ENCODE measurements at places on chromosomes 4 and X. TPM values are rescaled to one million over a fixed set of nuclear protein-coding genes. Genes with fewer than 3 reads are reported as not detected.
A peak's percentile ranks its signal among the peaks of the same experiment; 100 is the strongest.

DNA sequence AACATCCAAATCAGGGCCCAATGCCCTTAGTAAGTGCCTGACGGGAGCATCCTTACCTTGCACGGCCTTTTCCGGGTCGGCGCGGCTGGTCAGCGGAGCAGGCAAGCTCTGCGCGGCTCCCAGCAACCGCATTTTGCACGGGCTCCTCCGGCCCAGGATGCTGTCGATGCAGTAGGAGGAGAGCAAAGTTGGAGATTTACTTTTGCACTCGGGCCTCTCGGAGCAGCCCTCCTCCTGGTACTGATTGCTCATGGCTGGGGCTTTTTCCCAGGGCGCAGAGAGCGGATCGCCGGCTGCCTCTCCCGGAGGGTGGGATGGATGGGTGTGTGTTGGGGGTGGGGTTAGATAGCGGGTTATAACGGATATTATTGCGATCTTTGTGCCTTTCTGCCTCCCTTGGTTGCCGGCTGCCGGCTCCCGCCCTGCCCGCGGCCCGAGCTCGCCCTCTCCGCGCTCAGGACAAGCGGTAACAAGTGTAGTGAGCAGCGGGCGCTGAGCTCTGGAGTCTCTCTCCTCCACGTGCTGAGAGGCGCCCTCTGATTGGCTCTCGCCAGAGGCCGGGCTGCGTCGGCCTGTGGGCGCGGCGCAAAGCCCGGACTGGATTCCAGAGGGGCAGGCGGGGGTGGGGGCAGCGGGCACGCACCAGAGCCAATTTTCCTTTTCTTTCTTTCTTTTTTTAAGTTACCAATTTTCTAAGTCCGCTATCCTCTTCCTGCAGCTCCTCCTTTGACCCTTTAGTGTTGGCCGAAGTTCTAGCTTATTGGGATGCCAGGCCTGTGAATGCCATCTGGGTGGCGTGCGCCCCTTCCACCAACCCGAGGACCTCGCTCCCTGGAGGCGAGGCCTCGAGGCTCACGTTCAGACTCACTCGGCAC lies at the start of gene ARX:
Gene ARX (minus strand): TSS at position 480 of the 875 bp plus-strand sequence. CDS start 228 bp downstream, at position 252.
- H3K27me3 ChIP-seq: no peaks in the 10 kb centered on the region
- peak; percentile 83 for DNase-seq
- no peaks in the 10 kb centered on the region for H3K36me3 ChIP-seq
- H3K27ac ChIP-seq: peak within 1 kb of the TSS; percentile 65

DNA sequence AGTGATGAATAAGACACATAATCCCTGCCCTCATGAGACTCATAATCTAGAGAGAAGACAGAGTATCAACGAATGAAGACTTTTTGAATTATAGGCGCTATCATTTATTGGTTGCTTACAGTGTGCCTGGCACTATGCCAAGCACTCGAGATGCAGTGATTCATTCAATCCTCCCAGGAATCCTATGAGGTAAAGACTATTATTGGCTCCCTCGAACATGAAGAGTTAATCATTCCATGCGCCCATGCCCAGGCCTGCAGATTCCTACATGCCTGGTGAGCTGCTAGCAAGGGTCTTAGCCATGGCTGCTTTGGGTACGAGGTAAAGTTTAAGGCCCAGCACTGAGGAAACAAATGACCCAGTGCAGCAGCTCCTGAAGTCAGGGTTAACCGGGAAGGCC lies 47.0 kb downstream of the TEX13B start:
- H3K27me3 ChIP-seq: no peaks in the 10 kb centered on the region
- H3K36me3 ChIP-seq: no peaks in the 10 kb centered on the region
- no peaks in the 10 kb centered on the region for H3K4me1 ChIP-seq
- DNase-seq: no peak

- no peaks in the 10 kb centered on the region for H3K4me1 ChIP-seq
- H3K27ac ChIP-seq: no peak overlapping the region
- H3K36me3 ChIP-seq: no peaks in the 10 kb centered on the region
- H3K27me3 ChIP-seq: no peaks in the 10 kb centered on the region
- DNase-seq: no peak
Measured at GRCh38 chrX:39725928-39726619, 371.7 kb downstream of the BCOR start.

- DNase-seq: peak; percentile 81
- peak within 1 kb of the TSS; percentile 68 for H3K27ac ChIP-seq
- no peaks in the 10 kb centered on the region for H3K36me3 ChIP-seq
- no peaks in the 10 kb centered on the region for H3K27me3 ChIP-seq
Measured at GRCh38 chrX:69165087-69165651, at the start of gene PJA1. TSS of gene PJA1 (minus strand) at chrX:69165453. CDS start at chrX:69163073, 2,380 bp downstream.

DNA sequence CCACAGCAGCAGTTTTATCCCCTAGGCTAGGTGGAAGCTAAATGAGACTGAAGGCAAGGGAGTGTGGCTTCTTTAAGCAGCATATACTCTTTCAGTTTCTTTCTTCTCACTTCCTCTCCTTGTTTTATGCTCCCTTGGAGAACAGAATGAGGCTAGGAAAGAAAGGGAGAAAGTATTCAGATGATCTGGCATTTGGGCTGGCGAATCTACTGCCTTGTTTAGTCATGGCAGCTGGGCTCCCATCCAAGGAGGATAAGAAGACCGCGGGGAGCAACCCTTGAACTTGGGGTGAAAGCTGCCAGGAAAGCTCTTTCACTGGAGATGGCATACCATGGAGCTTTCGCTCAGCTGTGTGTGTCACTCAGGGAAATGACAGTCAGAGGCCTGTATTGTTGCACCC lies 72.1 kb downstream of the ARHGEF38 start:
- no peak for DNase-seq
- H3K27ac ChIP-seq: no peak overlapping the region
- H3K27me3 ChIP-seq: no peaks in the 10 kb centered on the region
- H3K4me3 ChIP-seq: no peak overlapping the region

DNA sequence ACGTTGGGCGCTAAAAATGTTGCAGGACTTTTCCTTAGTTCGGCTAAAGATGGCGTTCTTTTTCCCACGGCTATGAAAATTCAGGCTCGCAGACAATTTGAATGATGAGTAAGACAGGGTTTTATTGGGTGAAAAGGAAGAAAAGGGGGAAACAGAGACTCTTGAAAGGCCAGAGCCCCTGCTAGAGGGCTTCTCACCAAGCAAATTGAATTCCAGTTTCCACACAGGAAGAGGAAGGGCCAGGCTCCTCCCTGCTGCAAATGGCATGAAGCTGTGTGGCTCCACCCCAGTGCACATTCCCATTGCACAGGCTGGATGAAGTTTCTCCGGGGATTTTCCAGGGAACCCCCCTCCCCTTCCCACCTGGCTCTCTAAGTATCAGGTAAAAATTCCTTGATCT lies 210.9 kb downstream of the KLHL4 start:
- DNase-seq: peak; percentile 24
- peak overlapping the region; percentile 17 for H3K4me3 ChIP-seq
- H3K27me3 ChIP-seq: no peaks in the 10 kb centered on the region
- no peak overlapping the region for H3K27ac ChIP-seq

Gene TXK
- 5.9 TPM for total RNA-seq

Gene PHF8
- 196 TPM for total RNA-seq

Gene ENPEP
- total RNA-seq: 1.7 TPM

DNA sequence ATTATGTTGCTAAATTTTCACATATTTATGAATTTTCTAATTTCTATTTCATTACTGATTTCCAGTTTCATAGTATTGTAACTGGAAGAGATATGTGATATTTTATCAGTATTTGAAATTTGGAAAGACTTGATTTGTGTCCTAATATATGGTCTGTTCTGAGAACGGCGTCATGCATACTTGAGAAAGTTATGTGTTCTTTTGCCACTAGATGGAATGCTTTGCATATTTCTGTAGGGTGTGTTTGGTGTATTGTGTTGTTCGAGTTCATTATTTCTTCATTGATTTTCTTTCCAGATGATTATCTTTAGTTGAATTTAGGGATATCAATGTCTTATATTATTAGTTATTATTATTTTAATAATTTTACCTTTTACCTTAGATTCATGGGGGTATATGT lies 110.6 kb upstream of the ITM2A start:
- no peak overlapping the region for H3K4me3 ChIP-seq
- H3K36me3 ChIP-seq: no peaks in the 10 kb centered on the region
- no peaks in the 10 kb centered on the region for H3K4me1 ChIP-seq
- H3K27ac ChIP-seq: no peak overlapping the region

- H3K27ac ChIP-seq: no peak overlapping the region
- no peak for DNase-seq
- no peak overlapping the region for H3K4me3 ChIP-seq
Measured at GRCh38 chrX:130704053-130705038, 198.7 kb downstream of the ENOX2 start.

DNA sequence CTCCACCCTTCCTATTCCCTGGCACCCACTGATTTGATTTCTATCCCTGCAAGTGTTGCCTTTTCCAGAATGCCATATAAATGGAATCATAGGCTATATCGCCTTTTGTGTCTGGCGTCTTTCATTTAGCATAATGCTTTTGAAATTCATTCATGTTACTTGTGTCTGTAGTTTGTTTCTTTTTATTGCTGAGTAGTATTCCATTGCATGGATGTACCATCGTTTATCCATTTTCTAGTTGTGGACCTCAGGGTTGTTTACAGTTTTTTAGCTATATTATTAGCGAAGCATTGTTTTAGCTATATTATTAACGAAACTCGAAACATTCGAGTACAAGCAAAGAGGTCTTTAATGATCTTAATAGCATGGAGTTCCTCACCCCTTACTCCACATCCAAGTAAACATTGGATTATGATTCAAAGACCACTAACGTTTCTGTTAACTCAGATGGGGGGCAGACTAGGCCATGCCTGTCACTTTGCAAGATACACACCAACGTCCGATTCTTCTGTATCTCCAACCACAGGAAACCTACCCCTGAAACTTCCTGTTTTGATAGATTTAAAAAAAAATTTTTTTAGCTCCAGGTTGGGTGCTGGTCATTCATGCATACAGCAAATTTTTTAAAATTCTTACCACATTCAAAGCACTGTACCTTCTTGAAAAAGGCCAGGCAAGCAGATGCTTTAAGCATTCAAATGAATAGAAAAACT lies 1.1 kb downstream of the DCK start:
- H3K27me3 ChIP-seq: no peaks in the 10 kb centered on the region
- no peaks in the 10 kb centered on the region for H3K36me3 ChIP-seq
- H3K4me1 ChIP-seq: peaks cover 3% of the 10 kb centered on the region
- H3K27ac ChIP-seq: peak overlapping the region; percentile 88

Gene RIBC1
- total RNA-seq: 20.3 TPM

- no peak overlapping the region for H3K4me3 ChIP-seq
- H3K27ac ChIP-seq: no peak overlapping the region
- H3K36me3 ChIP-seq: no peaks in the 10 kb centered on the region
Measured at GRCh38 chrX:47571215-47571614, 10.2 kb downstream of the ARAF start.

Gene GPM6B
- total RNA-seq: 5.4 TPM

DNA sequence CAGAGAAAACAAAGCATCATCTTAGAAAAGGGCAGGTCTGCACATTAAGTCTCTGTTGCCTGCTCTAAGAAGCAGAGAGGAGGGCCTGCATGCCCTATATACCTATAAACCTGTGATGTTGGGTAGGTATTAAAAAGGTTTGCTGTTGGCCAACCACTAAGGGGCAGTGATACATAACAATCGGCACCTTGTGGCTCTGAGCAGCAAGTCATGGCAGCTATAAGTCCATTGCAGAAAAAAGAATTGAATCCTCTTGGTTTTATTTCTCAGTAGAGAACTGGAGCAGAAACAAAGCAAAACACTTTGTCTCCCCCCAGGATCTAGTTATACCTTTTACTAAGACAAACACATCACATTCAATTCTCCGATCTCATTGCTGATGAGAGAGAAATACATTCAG lies 1364.4 kb downstream of the STIM2 start:
- H3K27me3 ChIP-seq: no peaks in the 10 kb centered on the region
- H3K4me1 ChIP-seq: no peaks in the 10 kb centered on the region
- H3K27ac ChIP-seq: no peak overlapping the region
- no peaks in the 10 kb centered on the region for H3K36me3 ChIP-seq
- no peak for DNase-seq
- no peak overlapping the region for H3K4me3 ChIP-seq

DNA sequence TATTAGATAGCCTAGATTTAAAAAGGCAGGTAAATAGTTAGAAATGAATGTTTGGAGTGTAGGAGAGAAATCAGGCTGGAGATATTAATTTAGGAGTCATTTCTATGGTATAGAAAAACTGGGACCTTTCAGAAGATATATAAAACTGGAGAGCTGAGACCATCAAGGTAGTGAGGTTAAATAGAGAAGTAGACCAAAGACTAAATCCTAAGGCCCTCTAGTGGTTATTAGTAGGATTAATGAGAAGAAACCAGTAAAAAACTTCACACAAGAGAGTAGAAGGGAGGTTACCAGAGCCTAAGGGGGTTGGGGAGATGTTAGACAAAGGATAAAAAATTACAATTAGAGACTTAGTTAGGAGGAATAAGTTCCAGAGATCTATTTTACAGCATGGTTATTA lies 351.0 kb upstream of the SPANXN1 start:
- H3K27ac ChIP-seq: no peak overlapping the region
- no peak for DNase-seq
- no peak overlapping the region for H3K4me3 ChIP-seq
- H3K27me3 ChIP-seq: no peaks in the 10 kb centered on the region

- no peaks in the 10 kb centered on the region for H3K36me3 ChIP-seq
- H3K4me1 ChIP-seq: peaks cover 11% of the 10 kb centered on the region
- no peak overlapping the region for H3K27ac ChIP-seq
- H3K4me3 ChIP-seq: no peak overlapping the region
- no peak for DNase-seq
- no peaks in the 10 kb centered on the region for H3K27me3 ChIP-seq
Measured at GRCh38 chr4:26268246-26268645, 52.6 kb upstream of the RBPJ start.

Gene HSD17B13
- total RNA-seq: 0.94 TPM

Gene CNGA2
- total RNA-seq: 0.50 TPM

Gene ADH1A
- not detected for total RNA-seq

Gene PGRMC1
- total RNA-seq: 53.5 TPM

DNA sequence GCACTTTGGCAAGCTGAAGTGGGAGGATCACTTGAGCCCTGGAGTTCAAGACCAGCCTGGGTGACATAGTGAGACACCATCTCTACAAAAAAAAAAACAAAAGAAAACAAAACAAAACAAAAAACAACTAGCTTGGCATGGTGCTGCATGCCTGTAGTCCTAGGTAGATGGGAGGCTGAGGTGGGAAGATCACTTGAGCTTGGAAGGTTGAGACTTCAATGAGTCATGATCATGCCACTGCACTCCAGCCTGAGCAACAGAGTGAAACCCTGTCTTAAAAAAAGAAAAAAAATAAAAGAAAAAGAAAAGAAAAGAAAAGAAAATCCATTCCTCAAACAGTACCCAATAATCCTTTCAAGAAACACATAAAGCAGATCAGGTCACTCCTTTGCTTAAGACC lies 14.9 kb upstream of the ERCC6L start:
- DNase-seq: no peak
- H3K27me3 ChIP-seq: no peaks in the 10 kb centered on the region
- no peaks in the 10 kb centered on the region for H3K36me3 ChIP-seq
- no peak overlapping the region for H3K27ac ChIP-seq
- no peak overlapping the region for H3K4me3 ChIP-seq

- no peak overlapping the region for H3K27ac ChIP-seq
- H3K36me3 ChIP-seq: no peaks in the 10 kb centered on the region
- no peaks in the 10 kb centered on the region for H3K4me1 ChIP-seq
Measured at GRCh38 chrX:19867411-19867732, 20.0 kb downstream of the SH3KBP1 start.
